HT1080 (cell line): ENCODE measurements at places on chromosomes 2 and 18.
A peak's percentile ranks its signal among the peaks of the same experiment; 100 is the strongest.

DNA sequence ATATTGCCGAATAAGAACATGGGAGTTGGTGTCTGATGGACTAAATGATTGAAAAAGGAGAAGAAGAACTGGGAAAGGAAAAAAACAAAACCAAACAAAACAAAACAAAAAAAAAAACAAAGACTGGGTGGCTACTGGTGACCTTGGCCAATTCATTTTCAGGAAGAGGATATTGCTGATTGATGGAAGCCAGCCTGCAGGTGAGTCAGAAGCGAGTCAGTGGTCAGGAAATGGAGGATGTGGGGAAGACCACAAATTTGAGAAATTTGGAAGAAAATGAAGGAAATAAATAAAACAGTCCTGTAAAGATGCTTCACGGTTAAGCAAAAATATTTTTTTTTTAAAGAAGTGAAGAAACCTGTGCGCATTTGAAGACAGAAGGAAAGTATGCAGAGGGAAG lies 296.9 kb downstream of the ZNF521 start:
- DNase-seq = peak; percentile 80

DNA sequence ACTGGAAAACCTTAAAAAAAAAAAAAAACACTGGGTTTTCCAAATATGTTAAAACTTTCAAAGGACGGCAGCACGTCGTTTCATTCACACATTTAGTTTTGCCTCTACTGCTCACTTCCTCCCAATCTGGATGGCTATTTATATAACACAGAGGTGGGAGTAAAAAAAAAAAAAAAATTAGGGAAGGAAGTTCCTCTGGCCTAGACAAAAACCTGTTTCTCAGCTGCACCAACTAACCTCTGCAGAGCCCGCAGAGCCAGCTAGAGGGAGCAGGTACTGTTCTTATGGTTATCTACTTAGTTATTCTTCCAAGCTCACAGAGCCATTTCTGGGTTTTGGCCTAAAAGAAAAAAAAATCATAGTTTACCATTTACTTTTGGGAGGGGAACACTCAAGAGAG lies 28.1 kb downstream of the SLC1A4 start:
- DNase-seq = no peak

DNA sequence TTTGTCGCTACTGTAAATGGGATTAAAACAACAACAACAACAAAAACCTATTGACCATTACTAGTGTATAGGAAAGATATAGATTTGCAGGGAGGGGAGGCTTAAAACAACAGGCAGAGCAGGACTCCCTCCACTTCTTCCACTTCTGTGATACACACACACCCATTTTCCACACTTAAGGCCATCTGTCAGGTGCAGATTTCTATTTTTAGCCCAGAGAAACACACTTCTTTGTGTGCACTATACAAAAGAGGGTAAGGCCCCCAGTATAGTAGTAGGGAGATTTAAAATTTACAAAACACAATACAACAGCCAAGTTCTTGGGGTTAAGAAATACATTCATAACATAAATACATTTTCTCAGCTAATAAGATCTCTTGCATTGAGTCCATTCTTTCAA lies 22.4 kb downstream of the PTPN2 start:
- no peak for DNase-seq

GRCh38 chr2:64035072-64035942 lies 16.1 kb upstream of the VPS54 start:
- DNase-seq = peak; percentile 27

DNA sequence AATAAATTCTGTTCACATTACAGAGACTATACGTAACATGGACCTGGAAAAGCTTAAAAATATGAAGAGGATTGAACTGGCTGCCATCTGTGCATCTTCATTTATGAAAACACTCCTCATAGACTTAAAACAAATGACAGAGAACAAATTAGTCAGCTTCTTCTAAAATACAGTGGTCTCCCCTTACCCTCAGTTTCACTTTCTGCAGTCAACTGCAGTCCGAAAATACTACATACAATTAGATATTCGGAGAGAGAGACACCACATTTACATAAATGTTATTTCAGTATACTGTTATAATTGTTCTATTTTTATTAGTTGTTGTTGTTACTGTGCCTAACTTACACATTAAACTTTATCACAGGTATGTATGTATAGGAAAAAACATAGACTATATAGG lies 6.5 kb downstream of the RNF103 start:
- DNase-seq = no peak

DNA sequence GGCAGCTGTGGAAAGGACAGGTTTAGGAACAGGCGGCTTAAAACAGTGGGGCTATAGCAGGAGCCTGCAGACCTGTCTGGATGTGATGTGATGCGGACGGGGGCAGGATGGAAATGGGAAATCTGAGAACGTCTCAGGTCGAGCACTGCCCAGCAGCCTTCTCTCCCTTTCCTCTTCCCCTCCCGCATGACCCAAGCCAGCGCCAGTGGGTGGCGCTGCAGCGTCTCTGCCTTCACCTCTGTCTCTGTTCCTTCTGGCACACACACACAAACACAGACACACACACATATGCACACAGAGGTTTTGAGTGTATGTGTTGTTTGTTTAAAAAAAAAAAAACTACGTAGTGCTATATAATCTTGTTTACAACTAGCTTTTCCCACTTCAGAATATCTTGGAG lies 82.0 kb upstream of the SLC66A3 start:
- DNase-seq = no peak

DNA sequence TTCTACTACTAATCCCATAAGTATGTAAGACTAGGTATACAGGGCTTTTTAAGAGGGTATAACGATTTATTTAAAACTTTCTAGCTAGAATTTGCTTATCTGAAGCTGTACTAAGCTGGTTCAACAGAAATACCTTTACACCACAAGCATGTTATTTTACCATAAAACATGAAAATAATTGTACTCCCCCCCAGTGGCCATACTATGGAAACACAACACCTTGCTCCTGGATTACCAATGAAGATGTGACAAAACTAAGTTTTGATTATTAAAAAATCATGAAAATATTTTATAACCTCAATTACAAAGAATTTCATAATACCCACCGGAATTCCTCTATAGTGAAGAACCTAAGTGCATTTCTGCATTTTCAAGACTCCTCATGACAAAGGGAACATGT lies 27.3 kb downstream of the LPIN2 start:
- no peak for DNase-seq

GRCh38 chr18:54239601-54240000 lies 15.1 kb upstream of the MBD2 start:
- no peak for DNase-seq

DNA sequence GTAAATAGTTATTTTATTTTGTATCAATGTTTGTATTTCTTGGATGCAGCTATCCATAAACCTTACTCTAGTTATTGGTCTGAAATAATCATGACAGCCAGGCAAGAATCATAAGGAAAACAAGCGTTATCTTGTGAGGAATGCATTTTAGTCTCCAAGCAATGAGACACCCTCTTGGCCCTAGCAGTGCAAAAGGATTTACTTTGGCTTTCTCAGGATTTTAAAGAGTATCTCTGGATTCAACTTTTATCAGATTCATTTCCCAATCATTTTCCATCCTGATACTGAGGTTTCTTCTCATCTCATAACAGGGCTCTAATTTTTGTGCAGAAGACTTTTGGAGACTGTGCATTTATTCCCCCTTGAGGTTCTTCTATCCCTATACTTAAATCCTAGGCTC lies 480.8 kb downstream of the TMX3 start:
- DNase-seq = no peak

DNA sequence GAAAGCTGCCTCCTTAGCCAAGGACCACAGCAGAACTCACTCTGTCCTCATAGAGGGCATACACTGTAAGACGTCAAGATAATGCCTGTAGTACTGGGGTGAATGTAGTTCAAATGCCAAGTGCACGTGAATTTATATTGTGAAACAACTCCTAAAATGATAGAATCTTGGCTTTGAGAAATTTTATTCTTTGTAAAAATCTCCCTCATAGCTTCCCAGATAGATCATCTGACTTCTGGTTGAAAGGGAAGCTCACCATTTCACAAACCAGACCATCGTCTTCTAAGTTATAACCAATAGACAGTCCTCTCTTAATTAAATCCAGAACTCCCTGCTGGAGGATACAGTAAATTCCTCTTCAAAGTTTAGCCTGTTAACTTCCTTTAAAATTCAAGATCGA lies 110.9 kb upstream of the MSTN start:
- DNase-seq = no peak

- DNase-seq = no peak
These were observed 135.0 kb downstream of the SP3 start for GRCh38 chr2:173830170-173830569.

DNA sequence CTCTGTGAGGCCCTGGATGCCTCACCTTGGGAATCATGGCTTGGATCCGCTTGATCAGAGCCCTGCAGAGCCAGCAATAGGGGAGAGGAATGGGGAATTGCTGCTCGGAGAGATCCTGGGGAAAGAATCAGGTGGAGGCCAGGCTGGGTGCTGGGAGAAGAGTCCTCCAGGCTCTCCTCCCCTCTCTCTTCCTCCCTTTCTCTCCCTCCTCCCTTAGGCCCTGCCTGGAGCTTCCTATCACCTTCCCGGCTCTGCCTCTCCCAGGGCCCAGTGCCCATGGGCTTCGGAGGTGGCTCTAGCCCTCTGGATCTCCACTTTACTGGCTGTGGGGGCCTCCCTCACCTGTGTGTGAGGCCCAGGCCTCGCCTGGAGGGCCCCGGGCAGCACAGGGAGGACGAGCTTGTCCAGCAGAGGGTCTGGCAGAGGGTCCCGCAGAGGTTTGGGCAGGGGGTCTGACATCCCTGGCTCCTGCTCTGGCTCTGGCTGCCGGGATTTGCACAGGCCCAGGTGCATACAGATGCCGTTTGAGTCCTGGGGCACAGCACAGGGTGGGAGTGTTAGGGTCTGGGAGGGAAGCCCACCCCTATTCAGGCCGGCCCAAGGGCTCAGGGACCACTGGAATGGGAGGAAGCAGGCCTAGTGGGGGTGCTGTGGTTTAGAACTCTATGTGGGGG lies 2.6 kb downstream of the SFTPB start:
- DNase-seq = no peak

DNA sequence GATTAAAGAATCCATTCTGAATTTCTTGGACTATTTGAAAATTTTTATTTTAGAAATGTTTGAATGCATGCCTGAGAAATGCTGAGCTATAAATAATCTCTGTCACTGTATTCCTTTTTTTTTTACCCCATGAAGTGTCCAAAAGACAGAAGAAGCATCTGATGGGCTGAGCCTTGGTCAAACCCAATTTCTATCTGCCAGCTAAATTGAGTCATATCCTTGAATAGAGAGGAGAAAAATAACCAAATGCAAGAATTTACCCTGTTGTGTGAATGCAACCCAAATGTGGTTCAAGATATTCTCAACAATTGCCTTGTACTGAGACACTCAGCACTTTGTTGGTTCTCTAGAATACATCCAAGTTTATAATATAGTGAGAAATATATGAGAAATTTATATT lies 223.5 kb downstream of the UBE2E3 start:
- peak; percentile 50 for DNase-seq

DNA sequence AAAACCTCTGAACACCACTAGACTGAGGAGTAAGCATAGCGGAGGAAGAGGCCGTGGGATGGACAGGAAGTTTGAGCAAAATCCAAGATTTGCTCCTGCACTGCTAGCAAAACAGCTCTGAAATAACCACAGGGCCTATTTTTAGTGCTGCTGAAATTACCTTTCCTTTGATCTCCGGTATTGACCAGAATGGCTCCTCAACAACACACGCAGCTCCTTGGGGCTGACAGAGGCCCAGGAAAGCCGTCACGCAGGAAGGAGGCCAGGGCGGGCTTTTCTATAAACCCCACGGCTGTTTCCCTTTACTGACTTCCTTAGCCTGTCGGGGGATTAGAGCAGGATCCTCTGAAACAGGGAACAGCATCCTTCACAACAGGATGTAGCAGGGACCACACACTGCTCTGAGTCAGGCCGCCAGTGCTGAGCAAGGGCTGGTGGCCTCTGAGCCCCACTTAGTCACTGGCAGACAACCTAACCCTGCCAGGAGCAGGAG lies 80.8 kb upstream of the LCLAT1 start:
- DNase-seq = peak; percentile 86

- DNase-seq = no peak
These were observed 10.6 kb downstream of the LDLRAD4 start for GRCh38 chr18:13229001-13229671.

- no peak for DNase-seq
These were observed 2.2 kb downstream of the MYT1L start for GRCh38 chr2:2328848-2329247.

DNA sequence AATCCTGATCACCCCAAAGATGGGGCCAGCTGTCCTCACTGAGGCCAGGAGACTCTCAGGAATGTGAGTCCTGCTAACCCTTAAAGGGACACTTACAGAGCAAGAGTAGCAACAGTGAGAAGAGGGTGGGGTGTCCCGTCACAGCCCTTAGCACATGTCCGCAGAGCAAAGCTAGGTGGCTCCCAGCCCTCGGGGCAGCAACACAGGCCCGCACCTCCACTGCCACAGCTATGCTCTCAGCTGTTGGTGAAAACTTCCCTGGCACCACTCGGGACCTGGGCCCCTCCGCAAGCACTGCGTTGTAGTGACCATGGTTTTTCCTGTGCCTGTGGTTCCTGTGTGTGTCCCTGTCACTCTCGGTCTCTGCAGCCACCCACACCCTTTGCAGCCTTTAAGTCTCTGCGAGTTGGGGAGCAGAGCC lies 76.4 kb upstream of the UXS1 start:
- DNase-seq = no peak

- no peak for DNase-seq
These were observed 96.9 kb upstream of the NEDD4L start for GRCh38 chr18:57947117-57947516.

DNA sequence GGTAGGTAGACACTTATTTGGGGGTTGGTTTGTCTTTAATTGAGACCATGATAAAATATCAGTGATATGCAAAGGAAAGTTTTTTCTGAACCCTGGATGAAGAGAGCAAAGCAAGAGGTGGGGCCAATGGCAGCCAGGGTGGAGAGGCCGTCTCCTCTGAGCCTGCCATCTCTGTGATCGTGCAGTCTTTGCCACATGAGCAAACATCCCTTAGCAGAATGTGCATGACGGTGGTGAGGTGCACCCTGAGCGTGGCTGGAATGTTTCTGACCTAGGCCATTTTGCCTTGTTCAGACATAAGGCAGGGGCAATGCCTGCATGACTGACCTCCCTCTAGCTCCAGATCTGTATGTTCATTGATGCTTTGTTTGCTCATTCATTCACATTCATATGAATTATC lies 6.0 kb downstream of the NCK2 start:
- no peak for DNase-seq

GRCh38 chr2:7567646-7568045 lies 650.4 kb downstream of the RNF144A start:
- DNase-seq = no peak

- no peak for DNase-seq
These were observed 251.1 kb downstream of the SP3 start for GRCh38 chr2:173713904-173714555.

- DNase-seq = peak; percentile 52
These were observed 44.8 kb upstream of the KDM3A start for GRCh38 chr2:86396291-86396785.

DNA sequence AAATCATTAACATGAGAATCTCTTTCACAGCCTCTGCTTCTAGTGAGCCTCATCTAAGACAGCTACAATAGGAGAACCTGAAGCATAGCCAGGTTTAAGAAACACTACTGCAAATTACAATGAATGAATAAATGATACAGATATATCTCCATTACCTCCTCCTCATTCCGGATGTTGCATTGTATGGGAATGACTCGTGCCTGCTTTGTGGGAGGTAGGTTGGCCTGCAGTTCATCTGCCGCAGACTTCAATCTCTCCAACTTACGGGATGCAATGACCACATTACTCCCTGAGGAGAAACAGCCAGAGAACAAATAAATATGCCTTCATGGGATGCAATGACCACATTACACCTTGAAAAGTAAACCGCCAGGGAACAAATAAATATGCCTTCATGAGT lies 15.4 kb downstream of the PECR start:
- DNase-seq = peak; percentile 52
